ENCODE measurements at places on chromosomes 16 and 17. TPM values are rescaled to one million over a fixed set of nuclear protein-coding genes. Genes with fewer than 3 reads are reported as not detected.

DNA sequence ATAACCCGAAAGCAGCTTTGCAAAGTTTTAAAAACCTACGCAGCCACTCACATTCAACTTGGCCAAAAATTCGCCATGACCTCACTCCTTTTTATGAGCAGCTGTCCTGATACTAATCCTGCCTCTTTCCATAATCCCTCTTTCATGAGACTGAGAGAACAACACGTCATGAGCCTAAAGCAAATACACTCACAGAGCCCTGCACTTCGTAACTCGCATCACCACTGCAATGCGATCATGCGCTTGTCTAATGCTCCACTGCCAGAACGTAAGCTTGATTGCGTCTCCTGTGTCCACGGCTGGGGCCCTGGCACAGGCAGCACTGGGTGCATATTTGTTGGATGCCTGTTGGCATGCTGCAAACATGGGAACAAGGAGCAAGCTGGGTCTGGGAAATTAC lies 36.2 kb downstream of the CDRT4 start:
- no peak for DNase-seq

DNA sequence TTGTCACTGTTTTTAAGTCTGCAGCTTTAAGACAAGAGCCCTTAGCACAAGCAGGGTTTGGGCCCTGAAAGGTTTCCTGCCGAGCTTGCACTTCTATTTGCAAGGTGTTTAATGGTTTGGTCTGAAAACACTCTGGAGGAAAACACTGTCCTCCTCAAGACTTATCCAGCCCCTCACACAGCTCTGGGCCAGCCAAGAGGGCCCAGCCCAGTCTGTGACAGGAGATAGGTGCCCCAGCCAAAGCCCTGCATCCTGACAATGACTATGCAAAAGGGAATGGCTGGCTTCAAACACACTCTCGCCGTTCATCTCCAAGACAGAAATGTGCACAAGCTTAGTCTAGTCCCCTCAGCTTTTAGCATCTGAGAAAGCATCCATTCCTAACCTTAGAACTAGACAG lies 26.9 kb downstream of the MPG start:
- no peak for DNase-seq

DNA sequence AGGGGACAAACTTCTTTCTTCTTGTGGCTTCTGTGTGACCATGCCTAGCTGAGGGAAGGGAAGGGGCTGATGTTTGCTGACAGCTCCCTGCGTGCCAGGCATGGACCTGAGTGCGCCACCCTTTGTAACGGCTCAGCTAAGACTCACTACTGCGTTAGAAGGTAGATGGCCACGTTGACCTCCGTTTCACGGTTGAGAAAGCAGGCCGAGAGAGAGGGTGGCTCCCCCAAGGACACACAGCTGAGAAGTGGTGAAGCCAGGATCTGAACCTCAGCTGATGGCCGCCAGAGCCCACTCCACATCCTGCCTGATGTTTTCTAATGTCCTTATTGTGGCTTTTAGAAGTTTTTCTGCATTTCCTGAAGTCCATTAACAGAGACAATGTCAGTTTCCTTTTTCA lies 45.1 kb downstream of the RGS9 start:
- no peak for DNase-seq

- no peak for DNase-seq
Measured at GRCh38 chr16:49333259-49333597, 40.4 kb upstream of the C16orf78 start.

IGFALS gene
- not detected for total RNA-seq

GRCh38 chr17:2033153-2033552 lies 3.2 kb downstream of the DPH1 start:
- no peak for DNase-seq

ABCC11 gene
- total RNA-seq, result not detected

CCL17 gene
- total RNA-seq, result not detected

GDPD3 gene
- total RNA-seq, result 2.0 TPM

DNA sequence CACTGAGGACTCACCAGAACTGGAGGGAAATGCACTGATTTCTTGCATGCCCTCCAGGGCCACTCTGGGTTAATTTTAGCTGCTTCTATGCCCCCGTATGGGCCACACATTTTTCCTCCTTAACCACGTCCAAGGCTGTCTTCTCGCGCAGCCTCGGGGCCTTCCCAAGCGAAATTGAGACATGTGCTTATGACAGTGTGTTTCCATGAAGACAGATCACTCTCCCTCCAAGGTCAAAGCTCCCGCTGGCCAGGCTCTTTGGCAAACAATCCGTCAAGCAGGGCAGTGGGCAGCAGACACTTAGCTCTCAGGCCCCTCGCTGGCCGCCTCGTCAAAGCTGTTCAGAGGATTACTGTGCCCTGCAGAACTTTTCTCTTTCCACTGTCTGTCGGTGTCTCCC lies 243.0 kb upstream of the N4BP1 start:
- no peak for DNase-seq

DNA sequence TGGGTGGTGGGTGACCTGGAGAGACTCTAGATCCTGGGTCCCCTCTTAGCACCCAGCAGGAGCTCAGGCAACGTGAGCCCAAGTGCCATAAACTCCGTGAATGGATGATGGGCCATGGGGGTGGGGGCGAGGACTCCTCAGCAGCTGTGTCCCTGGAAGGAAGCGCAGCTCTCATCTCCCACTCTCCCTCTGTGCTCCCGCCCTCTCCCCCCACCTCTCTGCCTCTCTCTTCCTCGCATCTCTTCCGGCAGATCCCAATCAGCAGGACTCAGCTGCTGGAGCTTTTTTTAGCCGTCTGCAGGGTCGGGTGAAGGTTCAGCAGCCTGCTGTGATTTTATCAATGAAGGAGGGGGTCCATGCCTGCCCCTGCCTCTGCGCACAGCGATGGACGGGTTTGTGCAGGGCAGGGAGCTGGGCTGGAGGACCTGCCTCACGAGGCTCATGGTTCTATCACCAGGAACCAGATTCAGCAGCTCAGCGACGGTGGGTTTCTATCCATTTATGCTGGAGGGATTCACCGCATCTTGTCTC lies 8.3 kb downstream of the CCR7 start:
- peak; percentile 60 for DNase-seq

Data from left ventricle myocardium superior (tissue), 1 donor.